Nasal cavity respiratory epithelium epithelial cell of viscerocranial mucosa (primary cell): ENCODE measurements at places on chromosomes 1 and 21. TPM values are rescaled to one million over a fixed set of nuclear protein-coding genes. Genes with fewer than 3 reads are reported as not detected.

CDA gene
- 0.68 and 0.71 TPM in 2 replicates for total RNA-seq

PPFIA4 gene
- 0.34 and 3.1 TPM in 2 replicates for total RNA-seq

MEGF6 gene
- 0.68 and 3.1 TPM in 2 replicates for total RNA-seq

PKP1 gene
- 241 and 397 TPM in 2 replicates for total RNA-seq

CFHR5 gene
- total RNA-seq, result not detected in 2 replicates

PRAMEF5 gene
- not detected in 2 replicates for total RNA-seq
